EH (cell line): ENCODE measurements at places on chromosomes 5 and 9.

DNA sequence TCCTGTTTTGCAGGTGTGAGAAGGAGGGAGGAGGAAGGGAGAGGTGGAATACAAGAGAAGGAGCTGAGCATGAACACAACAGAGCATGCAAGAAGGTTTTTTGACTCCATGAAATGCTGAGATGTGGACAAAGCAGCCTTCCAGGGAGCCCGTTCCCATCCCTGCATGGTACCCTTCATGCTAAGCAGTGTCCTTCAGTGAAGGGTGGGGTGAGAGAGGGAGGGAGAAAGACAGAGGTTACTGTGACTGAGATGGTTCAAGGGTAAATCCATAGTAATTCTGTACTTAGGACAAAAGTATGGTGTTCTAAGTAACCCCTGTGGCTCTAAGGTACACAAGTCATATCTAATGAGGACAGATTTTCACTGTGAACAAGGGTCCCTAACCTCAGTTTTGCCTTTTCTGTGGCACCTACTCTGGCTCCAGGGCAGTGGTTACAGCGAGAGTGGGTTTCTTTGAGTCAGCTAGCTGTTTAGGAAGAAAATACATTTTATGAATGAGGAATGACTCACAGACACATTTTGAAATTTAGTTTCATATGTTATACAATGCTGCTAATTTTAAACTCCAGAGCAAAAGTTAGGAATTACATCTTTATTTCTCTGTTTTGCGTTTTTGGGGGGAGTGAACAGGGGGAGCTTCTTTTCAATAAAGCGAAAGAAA, 184.9 kb upstream of the SLC12A2 start:
- peak; percentile 42 for DNase-seq

DNA sequence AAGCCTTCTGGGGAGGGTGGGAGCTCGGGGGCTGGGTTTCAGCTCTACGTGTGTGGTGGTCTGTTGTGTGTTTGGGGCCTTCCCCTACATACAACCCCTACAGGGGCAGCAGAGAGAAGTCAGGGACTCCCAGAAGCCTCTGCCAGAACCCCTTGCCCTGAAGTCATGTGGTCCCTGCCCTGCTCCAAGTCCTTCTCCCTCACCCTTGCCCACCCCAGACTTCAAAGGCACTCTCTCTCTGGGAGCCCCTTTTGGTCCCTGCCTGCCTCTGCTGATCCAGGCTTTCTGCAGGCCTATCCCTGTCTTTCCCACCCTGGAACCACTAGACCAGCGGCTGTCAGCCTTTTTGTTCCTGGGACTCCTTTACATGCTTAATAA, 61.1 kb upstream of the PSD2 start:
- DNase-seq: no peak

- DNase-seq: no peak
Measured at GRCh38 chr5:1723957-1724821, 75.4 kb downstream of the MRPL36 start.

DNA sequence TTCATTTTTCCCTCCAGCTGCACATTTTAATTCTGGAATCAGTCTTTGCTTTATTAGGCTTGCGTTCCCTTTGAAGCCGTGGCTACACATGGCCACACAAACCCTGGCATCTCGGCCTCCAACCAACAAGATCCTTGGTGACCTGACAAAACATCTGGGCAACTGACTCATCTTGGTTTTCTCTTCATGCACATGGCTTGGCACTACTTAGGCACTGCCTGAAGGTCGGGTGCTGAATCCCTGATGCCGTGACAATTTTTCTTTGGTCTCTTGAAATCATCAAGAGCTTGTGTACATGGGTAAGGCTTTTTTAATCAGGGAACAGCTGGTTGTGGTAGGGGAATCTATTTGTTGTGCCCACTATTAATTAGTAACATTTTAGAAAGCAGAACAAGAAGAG, 16.0 kb upstream of the PAPPA start:
- DNase-seq: no peak

DNA sequence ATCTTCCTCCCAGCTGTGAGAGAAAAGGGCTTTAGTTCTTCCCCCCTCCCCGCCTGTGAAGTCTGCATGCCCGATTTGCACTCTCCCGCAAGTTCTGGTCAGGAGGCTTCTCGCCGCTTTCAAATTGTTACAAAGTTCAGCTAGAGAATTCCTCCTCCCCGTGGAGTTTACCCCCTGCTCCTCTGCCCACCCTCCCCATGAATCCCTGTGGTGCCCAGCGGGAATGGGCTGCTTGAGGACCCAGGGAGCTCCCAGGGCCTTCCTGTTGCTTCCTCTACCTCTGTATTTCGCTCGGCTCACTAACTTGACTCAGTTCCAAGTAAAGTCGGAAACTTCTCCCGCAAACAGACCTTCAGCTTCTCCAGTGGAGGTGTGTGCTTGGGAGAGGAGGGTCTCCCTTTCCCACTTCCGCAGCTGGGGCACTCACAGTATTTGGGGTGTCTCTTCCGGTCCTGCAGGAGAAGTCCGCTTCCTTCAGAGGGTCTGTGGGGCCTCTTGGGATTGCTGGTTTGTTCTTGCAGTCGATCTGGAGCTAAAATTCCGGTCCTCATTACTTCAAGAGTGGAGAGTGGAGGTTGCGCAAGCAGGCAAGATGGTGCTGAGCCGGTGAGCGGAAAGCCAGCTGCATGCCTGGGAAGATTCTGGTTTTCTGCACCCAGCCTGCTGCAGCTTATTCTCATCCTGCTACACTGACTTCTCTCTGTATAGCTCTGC, 97.8 kb downstream of the ADAMTS12 start:
- DNase-seq: peak; percentile 47

DNA sequence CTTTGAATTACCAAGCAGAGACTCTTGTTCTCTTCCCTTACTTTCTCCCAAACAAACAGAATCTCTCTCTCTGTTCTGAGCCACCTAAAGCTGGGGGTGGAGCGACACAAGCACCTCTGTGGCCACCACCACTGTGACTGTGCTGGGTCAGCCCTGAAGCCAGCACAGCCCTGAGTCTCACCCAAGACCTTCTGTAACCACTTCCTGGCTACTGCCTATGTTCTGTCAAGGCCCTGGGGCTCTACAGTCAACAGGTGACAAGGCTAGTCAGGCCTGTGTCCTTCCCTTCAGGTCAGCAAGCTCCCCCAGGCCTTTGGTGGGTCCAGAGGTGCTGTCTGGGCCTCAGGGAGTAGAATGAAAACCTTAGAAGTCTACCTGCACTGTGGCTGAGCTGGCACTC, 26.1 kb upstream of the SLC28A3 start:
- no peak for DNase-seq

GRCh38 chr9:106534800-106535199, 328.2 kb upstream of the ZNF462 start:
- no peak for DNase-seq

DNA sequence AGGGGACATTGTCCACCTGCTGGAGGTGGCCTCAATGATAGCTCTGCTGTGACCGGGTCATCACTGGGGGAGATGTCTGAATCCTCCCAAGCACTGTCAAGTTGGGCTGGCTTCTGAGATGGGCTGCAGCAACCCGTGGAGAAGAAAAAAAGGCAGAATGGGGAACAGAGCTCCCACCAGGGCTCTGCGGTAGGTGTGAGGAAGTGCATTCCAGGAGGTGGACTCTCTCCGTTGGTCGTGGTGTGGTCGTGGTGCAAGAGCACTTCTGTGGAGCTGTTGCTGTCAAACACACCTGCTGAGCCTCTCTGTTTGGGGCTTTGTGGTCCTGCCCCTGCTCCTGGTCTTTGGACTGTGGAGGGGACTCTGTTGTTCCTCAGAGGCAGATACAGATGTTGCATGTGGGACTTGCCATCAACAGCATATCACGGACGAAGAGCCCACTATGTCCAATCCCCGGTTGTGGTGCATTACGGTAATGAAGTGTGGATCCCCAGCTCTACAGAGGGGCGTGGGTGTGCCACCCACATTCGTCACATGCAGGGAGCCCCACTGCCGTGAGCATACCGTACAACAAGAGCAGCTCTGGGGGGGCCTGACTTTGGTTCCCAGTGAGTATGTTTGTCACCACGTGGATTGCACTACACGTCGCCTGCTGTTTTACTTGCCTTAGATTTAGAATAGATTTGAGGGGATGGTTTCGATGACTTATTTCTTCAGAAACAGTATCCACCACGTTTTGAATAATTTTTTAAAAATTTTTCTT, 36.0 kb upstream of the PITX1 start:
- no peak for DNase-seq

- DNase-seq: no peak
Measured at GRCh38 chr5:72456391-72457074, 50.7 kb downstream of the ZNF366 start.

- DNase-seq: peak; percentile 45
Measured at GRCh38 chr9:123508048-123508447, 152.1 kb downstream of the CRB2 start.

- DNase-seq: peak; percentile 61
Measured at GRCh38 chr5:151264113-151264512, 11.1 kb downstream of the GM2A start.

GRCh38 chr5:86679529-86679928, 61.8 kb downstream of the COX7C start:
- peak; percentile 74 for DNase-seq

DNA sequence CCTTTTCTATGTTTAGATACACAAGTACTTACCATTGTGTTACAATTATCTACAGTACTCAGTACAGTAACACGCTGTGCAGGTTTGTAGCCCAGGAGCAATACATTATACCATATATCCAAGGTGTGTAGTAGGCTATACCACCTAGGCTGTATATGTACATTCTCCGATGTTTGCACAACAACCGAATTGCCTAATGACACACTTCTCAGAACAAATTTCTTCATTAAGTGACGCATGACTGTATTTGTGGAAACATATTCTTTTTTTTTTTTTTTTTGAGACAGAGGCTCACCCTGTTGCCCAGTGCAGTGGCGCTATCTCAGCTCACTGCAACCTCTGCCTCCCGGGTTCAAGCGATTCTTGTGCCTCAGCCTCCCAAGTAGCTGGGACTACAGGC, 4.0 kb upstream of the RAD23B start:
- DNase-seq: no peak

DNA sequence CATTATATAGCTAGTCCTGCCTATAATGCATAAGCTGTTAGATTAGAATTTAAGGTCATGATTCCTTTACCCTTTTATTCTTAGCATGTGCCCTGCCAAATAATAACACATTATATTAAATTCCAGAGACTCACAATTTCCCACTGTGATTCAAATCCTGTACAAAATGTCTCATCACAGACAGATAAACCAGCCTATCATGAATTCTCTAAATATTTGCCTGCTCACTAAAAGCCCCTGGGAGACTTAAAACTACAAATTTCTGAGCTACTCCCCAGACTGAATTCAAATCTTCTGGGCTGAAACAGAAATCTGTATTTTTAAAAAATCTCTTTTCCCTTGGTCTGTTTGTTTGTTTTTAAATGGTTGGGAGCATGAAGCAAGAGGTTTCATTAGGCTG, 32.7 kb downstream of the GAPT start:
- no peak for DNase-seq

DNA sequence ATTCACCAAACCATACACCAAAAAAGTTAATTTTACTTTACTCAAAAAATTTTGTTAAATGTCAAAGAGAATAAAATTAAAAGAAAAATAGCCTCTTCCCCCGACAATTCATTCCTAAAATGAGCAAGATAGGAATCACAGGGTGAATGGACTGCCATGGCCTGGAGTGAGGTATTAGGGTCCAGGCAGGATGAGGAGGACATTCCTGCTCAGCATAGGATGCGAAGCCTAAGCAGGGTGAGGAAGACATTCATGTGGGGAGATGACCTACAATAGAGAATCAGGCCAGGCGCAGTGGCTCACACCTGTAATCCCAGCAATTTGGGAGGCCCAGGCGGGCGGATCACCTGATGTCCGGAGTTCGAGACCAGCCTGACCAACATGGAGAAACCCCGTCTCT, 8.4 kb downstream of the NUDCD2 start:
- DNase-seq: no peak

DNA sequence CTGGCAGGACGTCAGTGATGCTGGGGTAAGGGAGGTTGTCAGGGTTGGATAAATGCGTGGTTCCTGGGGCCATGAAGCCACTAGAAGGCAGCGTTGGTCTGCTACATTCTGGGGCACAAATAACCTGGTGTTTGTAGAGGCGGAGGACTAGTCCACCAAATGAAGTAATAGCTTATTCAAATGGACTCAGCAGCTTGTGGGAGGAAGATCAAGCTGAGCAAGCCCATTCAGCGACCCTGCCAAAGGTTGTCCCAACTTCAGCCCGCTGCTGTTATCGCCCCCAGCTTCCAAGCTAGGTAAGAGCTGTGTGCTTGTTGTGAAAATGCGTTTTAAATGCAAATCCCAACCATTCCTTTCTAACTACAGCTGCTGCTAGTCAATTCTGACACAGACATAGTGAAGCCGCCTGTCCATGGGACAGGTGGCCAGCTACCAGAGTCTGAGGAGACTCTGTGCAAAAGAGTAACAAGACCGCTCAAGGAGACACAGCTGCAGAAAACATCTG, 7.6 kb upstream of the FAM240B start:
- DNase-seq: peak; percentile 4

- peak; percentile 80 for DNase-seq
Measured at GRCh38 chr9:86795823-86796553, 151.3 kb downstream of the GAS1 start.

DNA sequence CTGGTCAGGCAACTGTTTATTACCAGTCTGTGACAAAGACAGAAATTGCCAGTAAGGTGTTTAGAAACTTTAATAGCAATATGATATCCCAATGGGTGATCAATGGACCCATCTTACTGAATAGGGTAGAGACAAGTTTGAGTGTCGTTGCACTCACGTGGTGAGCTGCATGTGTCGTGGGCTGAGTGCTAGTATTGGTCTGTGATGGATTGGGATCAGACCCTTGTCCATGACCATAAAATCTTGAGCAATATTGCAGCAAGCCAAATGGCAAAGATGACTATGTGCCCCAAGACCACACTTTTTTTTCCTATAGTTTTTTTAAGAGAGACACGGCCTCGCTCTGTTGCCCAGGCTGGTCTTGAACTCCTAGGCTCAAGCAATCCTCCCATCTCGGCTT, 114.5 kb downstream of the PALM2AKAP2 start:
- DNase-seq: no peak

GRCh38 chr9:134333234-134333873, 7.1 kb downstream of the RXRA start:
- no peak for DNase-seq

GRCh38 chr5:112196584-112196983, 222.5 kb downstream of the EPB41L4A start:
- no peak for DNase-seq

DNA sequence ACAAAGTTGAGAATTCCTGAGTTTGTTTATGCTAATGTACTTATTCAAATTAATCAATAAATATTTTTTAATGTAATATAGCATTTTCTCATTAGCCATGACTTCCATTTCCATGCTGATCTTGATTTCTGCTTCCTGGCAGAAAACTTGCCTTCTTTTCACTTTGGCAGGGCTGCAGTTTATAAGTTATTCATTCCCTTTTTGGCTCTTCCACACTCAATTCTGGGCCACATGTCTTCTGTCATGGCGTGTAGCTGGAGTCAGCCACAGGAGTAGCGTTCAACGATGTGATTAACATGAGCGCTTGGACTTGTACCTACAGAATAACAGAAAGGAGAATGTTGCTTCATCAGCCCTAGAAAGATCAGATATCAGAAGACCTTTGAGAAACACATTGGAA, 172.9 kb downstream of the CFAP90 start:
- no peak for DNase-seq

DNA sequence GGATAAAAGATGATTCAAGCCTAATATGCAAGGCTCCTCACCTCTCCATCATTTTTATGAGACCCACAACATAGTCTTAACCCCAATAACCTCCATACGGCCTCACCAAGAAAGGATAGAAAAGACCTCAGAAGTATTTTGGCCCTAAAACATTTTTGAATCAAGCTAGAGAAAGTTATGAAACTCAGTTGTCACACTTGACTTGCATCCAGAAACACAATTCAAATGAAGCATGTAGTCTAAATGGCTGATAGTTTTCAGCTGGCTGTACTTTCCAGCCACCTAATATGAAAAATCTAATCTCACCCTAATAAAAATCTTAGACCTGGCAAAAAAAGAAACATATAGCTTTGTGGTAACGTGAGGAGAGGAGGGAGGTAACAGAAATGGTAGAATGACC, 116.1 kb downstream of the ARL15 start:
- no peak for DNase-seq
